Stimulated activated CD4-positive, alpha-beta T cell treated with anti-CD3 and anti-CD28 coated beads, Interleukin-15, amount 100 ng/mL, for 24 hours (primary cell): ENCODE measurements at places on chromosomes 5 and 9.

DNA sequence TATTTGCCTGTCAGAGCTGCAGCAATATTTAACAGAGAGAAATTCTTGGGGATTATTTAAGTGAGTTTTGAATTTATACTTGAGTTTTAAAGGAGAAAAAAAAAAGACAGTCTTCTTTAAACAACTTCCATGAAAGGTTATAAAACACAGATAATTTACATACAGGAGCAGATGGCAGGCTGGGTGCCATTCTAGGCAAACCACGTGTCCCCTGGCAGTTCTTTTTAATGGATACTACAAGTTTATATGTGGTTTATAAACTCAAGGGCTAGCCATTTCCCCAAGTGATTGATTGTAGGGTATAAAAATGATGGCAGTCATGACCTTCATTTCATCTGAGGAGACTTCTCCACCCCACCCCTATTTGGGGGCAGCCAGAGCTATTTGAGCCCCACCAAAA is 166.6 kb downstream of the FSTL4 start:
- DNase-seq, result no peak

GRCh38 chr5:159616952-159617351 is 286.7 kb upstream of the IL12B start:
- no peak for DNase-seq

DNA sequence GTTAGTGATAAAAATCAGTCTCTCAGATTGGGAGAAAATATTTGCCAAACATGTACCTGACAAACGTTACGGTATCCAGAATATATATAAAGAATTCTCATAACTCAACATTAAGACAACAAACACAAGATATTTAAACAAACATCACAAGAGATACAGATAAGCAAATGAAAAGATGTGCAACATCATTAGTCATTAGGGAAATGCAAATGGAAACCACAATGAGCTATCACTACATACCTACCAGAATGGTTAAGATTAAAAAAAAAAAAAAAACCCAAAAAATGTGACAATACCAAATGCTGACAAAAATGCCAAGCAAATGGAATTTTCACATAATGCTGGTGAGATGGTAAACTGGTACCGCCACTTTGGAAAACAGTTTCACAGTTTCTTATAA is 15.4 kb downstream of the CERT1 start:
- DNase-seq, result no peak

DNA sequence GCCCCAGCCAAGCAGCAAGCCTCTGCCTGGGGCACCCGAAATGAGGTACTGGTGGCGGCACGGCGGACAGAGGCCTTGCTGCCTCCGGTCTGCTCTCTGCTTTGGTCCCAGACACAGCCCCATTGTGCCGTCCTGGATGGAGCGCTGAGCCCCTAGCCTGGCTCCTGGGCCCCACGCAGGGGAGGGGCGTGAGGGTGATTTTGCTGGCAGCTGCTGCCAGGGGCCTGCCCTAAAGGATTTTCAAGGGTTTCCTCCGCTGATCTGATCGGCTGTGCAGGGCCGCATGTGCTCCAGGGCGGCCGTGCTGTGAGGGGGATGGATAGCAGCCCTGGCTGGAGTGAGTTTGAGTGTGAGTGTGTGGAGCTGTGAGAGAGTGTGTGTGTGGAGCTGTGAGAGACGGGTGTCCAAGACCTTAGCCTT is 1.3 kb downstream of the GPSM1 start:
- DNase-seq, result no peak

GRCh38 chr5:168978015-168978414 is 322.9 kb downstream of the SLIT3 start:
- DNase-seq, result no peak

GRCh38 chr9:9631284-9631683 is 981.5 kb downstream of the PTPRD start:
- no peak for DNase-seq
